ENCODE measurements at places on chromosomes 16 and 17. TPM values are rescaled to one million over a fixed set of nuclear protein-coding genes. Genes with fewer than 3 reads are reported as not detected.
A peak's percentile ranks its signal among the peaks of the same experiment; 100 is the strongest.

DNA sequence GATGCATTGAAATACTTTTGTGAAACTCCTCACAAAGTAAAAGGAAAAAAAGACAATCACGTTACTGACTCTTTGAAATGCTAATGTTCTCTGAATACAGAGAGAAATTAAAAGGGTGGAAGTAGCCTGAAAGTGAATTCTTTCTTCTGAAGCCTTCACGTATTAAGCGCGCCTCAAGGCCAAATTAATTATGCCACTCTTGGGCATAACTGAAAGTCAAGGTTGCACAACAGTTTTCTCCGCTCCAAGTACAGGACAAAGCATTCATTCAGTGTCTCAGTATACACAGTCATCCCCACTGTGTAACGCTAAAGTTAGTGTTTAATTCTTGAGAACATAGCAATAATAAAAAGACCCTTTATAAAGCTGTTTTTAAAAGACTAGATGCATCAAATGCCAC lies 21.5 kb downstream of the PARN start:
- no peak for DNase-seq

DNA sequence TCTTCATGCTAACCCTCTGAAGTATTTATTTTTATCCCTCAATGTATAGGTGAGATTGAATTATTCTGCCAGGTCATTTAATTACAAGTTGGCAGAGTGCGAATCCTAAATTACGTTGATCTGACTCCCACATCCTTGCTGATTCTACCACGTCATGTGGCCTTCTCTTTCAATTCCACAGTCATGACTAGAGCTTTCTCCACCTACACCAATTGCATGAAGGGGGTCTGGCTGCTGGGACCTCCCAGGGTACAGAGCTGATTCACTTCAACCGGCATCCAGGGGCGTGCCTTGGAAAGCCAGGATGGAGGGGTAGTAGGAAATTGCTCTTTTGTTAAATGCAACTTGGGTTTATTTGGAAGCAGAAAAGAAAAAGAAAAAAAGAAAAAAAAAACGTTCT lies 41.1 kb upstream of the CDH13 start:
- DNase-seq, result no peak

- DNase-seq, result peak; percentile 29
Measured at GRCh38 chr17:17300624-17301568, 2.3 kb upstream of the NT5M start.

DNA sequence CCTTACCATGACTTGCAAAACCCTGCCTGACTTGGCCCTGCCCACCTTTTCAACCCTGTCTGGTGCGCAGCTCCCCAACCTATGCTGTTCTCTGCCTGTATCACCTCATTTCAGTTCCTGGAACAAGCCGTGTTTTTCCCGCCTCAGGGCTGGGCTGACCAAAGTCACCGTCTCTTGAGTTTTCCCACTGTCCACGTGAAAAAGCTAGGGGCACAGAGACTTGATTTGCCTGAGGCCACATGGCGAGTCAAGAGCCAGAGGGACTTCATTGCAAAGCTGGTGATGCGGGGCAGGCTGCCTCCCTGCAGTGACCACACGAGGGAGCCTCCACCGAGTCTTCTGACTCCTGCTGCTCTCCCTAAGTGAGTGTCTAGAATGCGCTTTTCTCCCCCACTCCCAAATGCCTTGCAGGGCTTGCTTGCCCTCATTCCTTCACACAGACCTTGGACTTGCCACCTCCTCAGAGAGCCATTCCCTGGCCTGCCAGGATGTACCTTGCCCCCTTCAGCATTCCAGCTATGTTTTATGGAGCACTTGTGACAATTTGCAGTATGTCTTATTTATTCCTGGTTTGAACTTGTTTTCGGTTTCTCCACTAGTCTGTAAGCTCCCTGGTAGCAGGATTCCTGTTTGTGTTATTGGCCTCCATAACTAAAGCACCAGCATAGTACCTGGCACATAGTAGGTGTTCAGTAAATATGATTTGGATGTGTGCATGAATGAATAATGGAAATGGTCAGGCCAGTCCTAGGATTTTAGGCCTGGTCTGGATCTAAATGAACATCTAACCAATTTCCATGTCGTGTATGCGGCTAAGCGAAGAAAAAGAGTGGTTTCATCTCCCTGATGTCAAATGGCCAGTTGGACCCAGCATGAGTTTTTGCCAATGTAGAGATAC lies 252.3 kb downstream of the SNX29 start:
- peak; percentile 1 for DNase-seq

- no peak for DNase-seq
Measured at GRCh38 chr17:36907407-36907806, 29.9 kb upstream of the LHX1 start.

- no peak for DNase-seq
Measured at GRCh38 chr17:7560172-7561027, 1.3 kb upstream of the SENP3 start.

DNA sequence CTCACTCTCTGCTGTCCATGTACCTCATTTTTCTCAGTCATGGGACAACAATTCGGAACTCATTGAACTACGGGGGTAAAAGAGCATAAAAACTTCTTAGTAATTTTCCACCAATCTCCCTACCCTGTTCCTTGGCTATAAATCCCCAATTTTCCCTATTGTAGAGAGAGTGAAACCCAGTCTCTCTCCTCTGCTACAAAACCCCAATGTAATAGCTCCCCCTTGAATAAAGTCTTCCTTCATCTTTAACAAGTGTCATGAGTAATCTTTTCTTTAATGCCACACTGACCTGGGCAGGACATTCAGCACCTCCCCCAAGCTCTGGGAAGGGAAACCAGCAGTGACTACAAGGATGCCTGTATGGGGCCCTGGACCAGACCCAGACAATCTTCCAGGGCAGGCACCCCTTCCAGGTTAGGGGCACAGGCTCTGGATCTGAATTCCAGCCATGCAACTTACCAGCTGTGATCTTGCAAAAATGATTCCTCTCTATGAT lies 10.2 kb upstream of the EIF1 start:
- no peak for DNase-seq

- DNase-seq, result peak; percentile 25
Measured at GRCh38 chr17:36463916-36464764, 22.3 kb upstream of the ZNHIT3 start.

GRCh38 chr16:49750341-49751000 lies 105.4 kb downstream of the ZNF423 start:
- DNase-seq, result no peak

DNA sequence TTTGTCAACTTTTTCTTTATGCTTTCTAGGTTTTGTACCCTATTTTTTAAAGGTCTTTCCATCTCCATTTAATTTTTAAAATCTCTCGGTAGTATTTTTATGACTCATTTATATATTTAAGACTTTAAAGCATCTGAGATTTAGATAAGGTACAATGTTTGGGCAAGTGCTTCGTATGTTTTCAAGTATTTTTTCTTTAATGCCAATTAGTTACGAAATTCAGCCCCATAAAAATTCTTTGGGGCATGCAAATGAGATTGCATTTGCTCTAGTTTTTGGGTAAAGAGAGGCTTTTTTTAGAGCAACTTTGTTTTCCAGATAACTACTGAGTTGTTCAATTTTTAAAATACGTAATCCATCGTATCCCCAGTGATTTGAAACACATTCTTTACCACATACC lies 65.3 kb upstream of the CRHR1 start:
- no peak for DNase-seq

- no peak for DNase-seq
Measured at GRCh38 chr16:80741724-80742123, 62.7 kb downstream of the CDYL2 start.

- no peak for DNase-seq
Measured at GRCh38 chr17:81306491-81306890, 11.4 kb upstream of the SLC38A10 start.

DNA sequence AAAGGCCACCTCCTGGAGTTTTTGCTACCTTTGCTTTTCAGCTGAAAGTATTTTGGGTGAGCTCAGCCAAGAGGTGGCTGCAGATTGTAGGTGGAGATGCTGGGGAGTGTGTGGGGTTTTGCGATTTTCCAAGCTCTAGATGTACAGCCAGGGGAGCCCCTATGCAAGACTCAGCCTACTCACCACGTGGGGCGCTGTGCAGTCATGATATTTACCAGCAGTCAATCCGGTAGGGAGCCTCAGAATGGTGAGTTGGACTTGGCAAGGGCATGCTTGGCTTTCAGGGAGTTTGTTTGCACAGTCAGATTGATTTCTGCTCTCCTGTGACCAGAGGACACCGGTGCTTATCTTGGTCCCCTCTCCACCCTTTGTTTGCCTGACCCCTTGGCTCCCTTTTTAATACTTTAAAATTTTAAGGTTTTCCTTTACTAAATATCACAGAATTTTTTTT lies 175.3 kb downstream of the UTP18 start:
- no peak for DNase-seq

- DNase-seq, result no peak
Measured at GRCh38 chr17:58414596-58414997, 2.7 kb downstream of the RNF43 start.

DNA sequence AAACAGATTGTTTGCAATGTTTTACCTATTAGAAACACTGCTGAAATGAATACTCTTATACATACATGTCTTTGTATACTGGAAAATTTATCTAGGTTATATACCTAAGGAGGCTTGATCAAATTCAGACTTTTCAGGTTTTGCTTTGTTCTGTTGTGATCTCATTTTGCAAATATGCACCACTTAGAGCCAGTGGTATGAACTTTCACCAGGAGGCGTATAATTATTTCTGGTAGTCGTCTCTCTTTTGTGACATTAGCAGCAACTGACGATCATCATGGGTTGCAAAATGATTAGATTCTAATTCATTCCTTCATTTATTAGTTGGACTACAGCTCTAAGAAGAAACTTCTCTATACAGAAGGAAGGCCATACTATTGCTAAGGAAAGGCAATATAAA lies 26.9 kb downstream of the AP1G1 start:
- DNase-seq, result no peak

GRCh38 chr16:2019518-2019920 lies at the start of gene NPW:
Gene NPW, plus strand, starts transcription at chr16:2019785.
- no peak for DNase-seq

- DNase-seq, result peak; percentile 46
Measured at GRCh38 chr17:2798678-2799077, 2.4 kb downstream of the RAP1GAP2 start.

DNA sequence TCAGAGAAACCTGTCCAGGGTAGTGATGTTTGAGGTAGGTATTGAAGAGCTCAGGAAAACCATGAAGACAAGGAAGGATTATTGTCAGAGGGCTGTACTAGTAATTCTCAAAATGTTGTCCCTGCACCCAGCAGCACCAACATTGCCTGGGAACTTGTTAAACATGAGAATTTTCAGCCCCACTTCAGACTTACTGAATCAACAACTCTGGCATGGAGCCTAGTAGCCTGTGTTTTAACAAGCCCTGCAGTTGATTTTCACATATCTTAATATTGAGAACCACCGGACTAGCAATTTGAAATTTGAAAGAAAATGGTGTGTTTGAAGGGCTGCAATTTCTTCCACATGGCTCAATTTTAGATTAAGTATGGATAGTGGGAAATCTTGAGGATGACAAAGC lies 2.8 kb upstream of the KIF2B start:
- no peak for DNase-seq

GRCh38 chr17:69969897-69970296 lies 105.1 kb upstream of the KCNJ16 start:
- no peak for DNase-seq

GRCh38 chr17:915538-916201 lies 63.9 kb downstream of the NXN start:
- DNase-seq, result no peak

DNA sequence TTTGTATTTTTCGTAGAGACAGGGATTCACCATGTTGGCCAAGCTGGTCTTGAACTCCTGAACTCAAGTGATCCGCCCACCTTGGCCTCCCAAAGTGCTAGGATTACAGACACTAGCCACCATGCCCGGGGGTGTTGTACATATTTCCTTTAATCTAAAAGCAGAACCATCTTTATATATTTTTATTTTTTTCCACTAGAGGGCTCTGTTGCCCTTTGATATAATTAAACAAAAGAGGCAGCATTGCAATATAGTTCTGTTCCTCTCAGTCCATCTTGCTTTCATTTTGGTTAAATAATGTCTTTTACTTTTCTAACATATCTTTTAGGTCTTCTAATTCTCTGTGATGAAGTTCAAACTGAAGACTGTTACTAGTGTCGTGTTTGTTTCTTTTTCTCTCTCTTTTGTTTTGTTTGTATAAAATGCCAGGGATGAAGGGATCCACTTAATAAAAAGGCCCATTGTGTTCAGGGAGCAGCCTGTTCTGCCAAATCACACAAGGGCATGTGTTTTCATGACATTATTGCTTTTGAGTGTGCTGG lies 23.4 kb downstream of the WWOX start:
- peak; percentile 52 for DNase-seq

DNA sequence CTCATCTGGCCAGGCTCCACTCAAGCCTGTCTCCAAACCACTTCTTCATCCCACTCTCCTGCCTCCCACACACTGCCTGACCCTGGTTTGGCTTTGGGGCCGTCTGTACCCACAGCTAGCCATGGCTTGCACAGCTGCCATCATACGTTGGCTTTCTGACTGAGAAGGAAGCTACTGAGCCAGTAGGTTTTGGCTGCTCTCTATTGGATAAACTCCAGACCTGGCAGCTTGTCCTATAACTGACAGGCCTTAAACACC lies 3.9 kb downstream of the MIF4GD start:
- DNase-seq, result no peak

DNA sequence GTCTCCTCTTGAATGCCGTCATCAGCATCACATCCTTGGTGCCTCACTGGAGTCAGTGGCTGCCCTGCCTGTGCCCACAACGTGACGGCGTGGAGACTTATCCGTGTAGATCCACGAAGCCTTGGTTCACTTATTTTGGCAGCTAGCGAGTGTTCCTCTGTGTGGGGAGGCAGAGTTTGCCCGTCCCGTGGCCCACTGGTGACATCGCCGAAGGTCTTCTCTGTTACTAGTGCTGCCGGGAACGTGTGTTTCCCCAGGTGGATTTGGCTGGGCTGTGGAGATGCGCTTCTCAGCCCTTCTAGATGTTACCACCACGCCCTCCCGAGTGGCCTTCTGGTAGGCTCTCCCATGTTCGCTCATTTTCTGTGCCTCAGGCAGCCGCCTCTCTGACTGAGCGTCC lies 169.6 kb downstream of the SEC14L1 start:
- no peak for DNase-seq

WNT9B gene
- polyA plus RNA-seq, result not detected

CDRT15 gene
- polyA plus RNA-seq, result not detected

MMP28 gene
- polyA plus RNA-seq, result not detected

SMTNL2 gene
- polyA plus RNA-seq, result not detected

EPN3 gene
- not detected for polyA plus RNA-seq

KRT33A gene
- not detected for polyA plus RNA-seq

KIF2B gene
- not detected for polyA plus RNA-seq

CDR2 gene
- polyA plus RNA-seq, result 21.7 TPM

TMIGD1 gene
- polyA plus RNA-seq, result not detected

C1QL1 gene
- 0.20 TPM for polyA plus RNA-seq
